ENCODE measurements at places on chromosomes 4 and X. TPM values are rescaled to one million over a fixed set of nuclear protein-coding genes. Genes with fewer than 3 reads are reported as not detected.

Gene SLC9A7
- 3.1 TPM for total RNA-seq

Gene MAGEB10
- total RNA-seq, result not detected

- no peaks in the 10 kb centered on the region for H3K27me3 ChIP-seq
- no peak for DNase-seq
- no peaks in the 10 kb centered on the region for H3K4me1 ChIP-seq
- no peaks in the 10 kb centered on the region for H3K36me3 ChIP-seq
Measured at GRCh38 chr4:139809757-139810140, 144.1 kb downstream of the MGST2 start.

GRCh38 chr4:26993539-26993938, 132.9 kb downstream of the STIM2 start:
- H3K27me3 ChIP-seq, result no peaks in the 10 kb centered on the region
- no peak overlapping the region for H3K4me3 ChIP-seq
- H3K36me3 ChIP-seq, result no peaks in the 10 kb centered on the region
- peak overlapping the region; percentile 55 for H3K27ac ChIP-seq
- no peak for DNase-seq

GRCh38 chr4:5373327-5373726, 322.0 kb downstream of the STK32B start:
- no peak for DNase-seq
- no peak overlapping the region for H3K4me3 ChIP-seq
- no peaks in the 10 kb centered on the region for H3K36me3 ChIP-seq
- no peaks in the 10 kb centered on the region for H3K27me3 ChIP-seq
- H3K27ac ChIP-seq, result no peak overlapping the region

DNA sequence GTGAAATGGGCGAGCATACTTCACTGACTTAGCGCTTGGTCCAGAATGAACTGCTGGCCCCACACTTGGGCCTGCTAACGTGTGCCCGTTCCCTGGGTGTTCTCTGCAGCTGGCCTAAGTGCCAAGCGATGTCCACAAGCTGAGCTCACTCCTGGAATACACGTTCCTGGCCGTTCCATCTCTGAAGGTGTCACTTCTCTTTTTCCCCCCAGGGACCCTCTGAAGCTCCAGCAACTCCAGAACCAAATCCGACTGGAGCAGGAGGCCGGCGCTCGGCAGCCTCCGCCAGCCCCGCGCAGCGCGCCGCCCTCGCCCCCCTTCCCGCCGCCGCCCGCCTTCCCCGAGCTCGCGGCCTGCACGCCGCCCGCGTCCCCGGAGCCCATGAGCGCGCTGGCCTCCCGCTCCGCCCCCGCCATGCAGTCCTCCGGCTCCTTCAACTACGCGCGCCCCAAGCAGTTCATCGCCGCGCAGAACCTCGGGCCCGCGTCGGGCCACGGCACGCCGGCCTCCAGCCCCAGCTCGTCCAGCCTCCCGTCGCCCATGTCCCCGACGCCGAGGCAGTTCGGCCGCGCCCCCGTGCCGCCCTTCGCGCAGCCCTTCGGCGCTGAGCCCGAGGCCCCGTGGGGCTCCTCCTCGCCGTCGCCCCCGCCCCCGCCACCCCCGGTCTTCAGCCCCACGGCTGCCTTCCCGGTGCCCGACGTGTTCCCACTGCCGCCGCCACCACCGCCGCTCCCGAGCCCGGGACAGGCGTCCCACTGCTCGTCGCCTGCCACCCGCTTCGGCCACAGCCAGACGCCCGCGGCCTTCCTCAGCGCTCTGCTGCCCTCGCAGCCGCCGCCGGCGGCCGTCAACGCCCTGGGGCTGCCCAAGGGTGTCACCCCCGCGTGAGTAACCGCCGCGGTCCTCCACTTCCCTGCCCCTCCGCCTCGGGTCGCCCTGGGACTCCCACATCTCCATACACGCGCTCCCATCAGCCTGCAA, 132.3 kb downstream of the CBR4 start:
- H3K27me3 ChIP-seq, result no peaks in the 10 kb centered on the region
- no peaks in the 10 kb centered on the region for H3K36me3 ChIP-seq
- H3K4me3 ChIP-seq, result peak overlapping the region; percentile 58
- H3K4me1 ChIP-seq, result no peaks in the 10 kb centered on the region

Data from Peyer's patch (tissue), 4 donors.